ENCODE measurements at places on chromosomes 1 and 21.

- DNase-seq: no peak
Observed at GRCh38 chr1:60890664-60891063, 191.7 kb upstream of the NFIA start.

GRCh38 chr1:4854367-4854766, 200.0 kb downstream of the AJAP1 start:
- no peak for DNase-seq

DNA sequence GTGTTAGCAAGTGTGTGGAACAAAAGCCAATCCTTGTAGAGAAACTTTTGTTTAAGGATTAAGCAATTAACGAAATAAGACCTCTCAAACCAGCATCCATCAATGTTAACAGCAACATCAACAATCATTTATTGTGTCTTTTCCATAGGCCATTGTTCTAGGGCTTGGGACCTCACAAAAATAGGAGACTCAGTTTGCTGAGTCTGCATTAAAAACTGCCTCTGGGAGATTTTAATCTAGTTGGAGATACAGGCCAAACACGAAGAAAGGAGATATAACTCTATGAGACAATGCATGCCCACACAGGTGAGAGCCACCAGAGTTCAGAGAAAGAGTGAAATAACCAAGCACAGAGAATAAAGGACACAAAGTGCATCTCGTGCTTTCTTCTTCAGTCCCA, 14.4 kb upstream of the SELP start:
- DNase-seq: no peak

- DNase-seq: peak; percentile 35
Observed at GRCh38 chr21:44800103-44800502, 1.5 kb downstream of the UBE2G2 start.

- DNase-seq: no peak
Observed at GRCh38 chr1:21956720-21957552, 19.8 kb upstream of the HSPG2 start.

GRCh38 chr21:14842601-14843000, 222.2 kb downstream of the NRIP1 start:
- no peak for DNase-seq

DNA sequence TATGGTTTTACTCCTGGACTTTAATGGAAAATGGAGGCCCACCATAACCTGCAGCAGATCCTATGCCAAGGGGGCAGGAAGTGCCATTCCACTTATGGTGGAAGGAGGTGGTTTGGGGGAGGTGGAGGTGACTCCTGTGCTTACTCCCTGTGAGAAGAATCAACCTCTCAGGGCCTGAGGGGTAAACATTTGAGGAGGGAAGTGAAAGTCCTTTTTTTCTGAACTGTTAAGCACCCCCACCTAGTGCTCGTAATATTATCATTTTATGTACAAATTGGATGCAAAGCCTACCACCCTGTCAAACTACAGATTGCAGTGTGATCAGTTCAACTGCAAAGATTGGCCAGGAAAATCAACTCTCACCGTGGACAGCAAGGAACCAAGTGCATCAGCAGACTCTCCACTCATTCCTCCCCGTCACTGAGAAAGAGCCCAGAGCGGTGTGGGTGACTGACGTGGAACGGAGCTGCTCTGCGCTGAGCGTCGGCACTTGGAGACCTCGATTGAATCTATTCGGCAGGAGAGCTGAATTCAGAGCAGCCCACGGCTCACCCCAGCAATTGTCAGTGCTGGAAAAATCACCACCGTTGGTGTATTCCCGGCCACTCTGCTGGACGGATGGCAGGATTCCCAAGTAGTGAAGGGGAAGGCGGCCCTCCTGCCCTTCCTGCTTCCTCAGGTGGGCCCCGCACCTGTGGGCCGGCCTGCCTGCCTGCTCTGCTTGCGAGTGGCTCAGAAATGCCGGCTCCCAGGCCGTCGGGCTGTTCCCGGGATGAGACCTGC, 46.8 kb upstream of the COX20 start:
- no peak for DNase-seq

GRCh38 chr1:214002060-214002459, 14.3 kb downstream of the PROX1 start:
- no peak for DNase-seq

GRCh38 chr1:89276690-89277089, 4.0 kb upstream of the GBP5 start:
- DNase-seq: no peak

DNA sequence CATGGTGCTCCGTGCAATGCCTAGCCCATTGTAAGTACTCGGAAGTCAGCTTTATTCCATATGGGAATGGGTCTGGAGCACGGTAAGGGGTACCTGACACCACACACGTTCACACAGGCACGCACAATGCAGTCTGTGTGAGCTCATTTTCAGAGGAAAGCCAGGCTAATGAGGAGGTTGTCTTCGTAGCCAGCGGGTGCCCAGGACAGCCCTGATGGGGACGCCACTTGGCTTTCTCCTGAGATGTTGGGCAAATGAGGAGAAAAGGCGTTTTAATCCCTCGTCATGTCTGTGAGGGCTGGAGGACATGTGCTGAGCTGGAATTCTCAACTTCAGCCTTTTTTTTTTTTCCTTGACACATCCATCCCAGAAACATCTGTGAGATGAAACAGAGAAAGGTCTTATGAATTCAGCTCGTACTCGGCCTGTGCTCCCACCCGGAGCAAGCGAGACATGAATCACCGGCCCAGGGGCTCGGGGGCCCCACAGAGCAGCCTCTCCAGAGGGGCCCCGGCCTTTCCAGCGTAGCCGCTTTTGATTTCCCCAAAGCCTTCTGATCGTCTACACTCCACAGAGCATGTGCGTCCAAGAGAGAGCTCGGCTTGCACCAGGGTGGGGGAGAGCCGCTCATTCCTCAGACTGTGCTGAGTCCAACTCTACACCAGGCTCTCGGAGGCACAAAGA, 125.1 kb downstream of the EPHB2 start:
- no peak for DNase-seq

- DNase-seq: no peak
Observed at GRCh38 chr1:209105701-209106100, 477.8 kb upstream of the CAMK1G start.

- DNase-seq: no peak
Observed at GRCh38 chr1:40274331-40274730, 16.3 kb downstream of the ZMPSTE24 start.

GRCh38 chr1:53639996-53640700, 98.8 kb downstream of the GLIS1 start:
- DNase-seq: no peak

GRCh38 chr1:39852876-39853275, 30.4 kb downstream of the TRIT1 start:
- no peak for DNase-seq

DNA sequence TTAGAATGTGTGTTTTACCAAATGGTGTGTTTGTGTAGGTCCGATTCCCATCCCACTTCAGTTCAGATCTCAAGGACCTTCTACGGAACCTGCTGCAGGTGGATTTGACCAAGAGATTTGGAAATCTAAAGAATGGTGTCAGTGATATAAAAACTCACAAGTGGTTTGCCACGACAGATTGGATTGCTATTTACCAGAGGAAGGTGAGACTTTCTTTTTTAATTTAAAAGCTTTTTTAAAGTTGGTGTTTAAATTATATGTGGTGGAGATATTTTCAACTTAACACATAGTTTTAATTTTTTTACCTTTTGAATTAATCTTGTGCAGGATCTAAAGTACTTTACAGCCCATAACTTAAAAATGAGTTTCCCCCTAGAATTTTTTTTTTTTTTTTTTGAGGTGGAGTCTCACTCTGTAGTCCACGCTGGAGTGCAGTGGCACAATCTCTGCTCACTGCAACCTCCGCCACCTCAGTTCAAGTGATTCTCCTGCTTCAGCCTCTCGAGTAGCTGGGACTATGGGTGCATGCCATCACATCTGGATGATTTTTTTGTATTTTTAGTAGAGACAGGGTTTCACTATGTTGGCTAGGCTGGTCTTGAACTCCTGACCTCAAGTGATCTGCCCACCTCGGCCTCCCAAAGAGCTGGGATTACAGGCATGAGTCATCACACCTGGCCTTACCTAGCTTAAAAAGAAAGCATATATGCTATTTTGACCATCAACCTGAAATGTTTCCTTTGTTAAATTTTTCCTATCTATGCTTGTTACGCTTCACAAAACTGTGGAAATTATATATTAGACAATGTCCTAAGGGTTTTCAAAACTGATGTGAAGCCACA, 70.3 kb downstream of the PRKACB start:
- no peak for DNase-seq

DNA sequence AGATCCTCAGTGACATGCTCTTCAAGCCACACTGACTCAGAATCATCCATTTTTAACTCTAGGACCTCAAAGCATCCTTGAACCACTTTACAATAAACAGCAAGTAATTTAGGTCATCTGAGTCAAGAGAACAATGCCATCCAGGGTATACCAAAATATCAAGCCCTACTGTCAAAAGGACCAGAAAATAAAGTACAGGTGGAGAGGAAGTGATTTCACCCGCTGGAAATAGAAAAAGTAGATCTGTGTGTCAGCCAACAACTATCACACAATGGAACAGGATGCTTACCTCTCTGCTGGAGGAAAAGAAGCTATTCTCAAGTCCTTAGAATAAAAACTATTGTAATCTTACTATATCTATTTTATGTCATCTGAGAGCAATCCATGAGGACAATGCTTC, 37.0 kb downstream of the RERE start:
- DNase-seq: no peak

- DNase-seq: no peak
Observed at GRCh38 chr21:42406201-42406621, 2.5 kb downstream of the UBASH3A start.

DNA sequence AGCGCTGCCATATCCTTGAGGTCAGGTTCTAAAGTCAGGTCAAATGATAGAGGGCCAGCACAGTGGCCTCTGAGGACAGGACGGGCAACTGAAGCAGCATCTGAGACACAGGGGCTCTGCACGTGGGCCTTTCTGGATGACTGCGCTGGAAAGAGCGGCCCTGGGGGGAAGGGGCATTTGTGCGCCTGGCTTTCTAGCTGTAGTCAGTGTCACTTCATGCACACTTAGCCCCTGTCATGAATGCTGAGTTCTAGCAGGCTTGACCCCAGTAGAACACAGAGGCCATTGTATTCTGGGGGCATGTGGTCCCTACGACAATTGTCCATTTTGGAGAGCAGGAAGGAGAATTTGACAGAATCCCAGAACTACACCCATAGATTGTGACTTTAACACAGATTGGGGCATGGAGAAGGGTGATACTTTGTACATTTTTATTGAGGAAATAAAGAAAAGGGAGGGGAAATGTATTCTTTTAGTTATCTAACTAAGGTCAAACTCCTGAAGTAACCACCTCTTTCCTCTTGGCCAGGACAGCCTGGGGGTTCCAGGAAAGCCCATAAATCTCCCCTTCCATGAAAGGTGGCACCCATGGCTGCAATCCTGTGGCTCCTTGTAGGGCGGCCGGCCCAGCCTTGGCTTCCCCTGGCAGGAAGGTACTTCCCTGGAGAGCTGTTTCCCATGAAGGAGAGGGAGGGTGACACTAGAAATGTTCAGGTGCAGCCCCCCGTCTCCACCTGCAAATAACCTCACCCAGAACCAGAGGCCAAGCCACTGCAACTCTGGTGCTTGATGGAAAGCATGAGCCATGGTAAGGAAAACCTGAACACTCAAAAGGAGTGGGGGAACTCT, 34.4 kb downstream of the NTPCR start:
- DNase-seq: no peak

GRCh38 chr1:31878058-31878457, 60.1 kb downstream of the PTP4A2 start:
- DNase-seq: no peak

- DNase-seq: no peak
Observed at GRCh38 chr1:192635041-192635440, 906 bp upstream of the RGS13 start.

DNA sequence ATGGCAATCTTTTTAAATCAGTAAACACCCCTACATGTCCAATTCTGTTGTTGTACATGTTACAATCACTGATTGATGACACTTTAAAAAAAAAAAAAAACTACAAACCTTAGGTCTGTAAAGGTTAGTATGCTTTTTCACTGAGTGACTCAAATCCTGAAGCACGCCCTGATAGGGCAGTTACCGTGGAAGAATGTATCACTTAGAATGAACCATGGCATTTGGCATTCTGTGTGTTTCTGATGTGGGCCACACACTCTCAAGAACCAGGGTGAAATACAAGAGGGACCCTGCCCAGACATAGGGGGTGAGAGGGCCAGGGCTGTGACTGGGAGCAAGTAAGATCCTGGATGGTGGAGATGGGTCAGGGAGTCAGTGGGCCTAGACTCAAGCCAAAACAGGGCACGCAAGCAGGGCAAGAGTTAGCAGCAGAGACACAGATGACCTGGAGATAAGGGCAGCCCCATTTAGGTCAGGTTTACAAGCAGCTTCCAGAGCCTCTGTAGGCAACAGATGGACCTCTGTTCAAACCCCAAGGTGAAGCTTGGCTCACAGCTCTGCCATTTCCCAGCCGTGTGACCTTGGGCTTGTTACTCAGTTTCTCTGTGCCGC, 47.6 kb upstream of the DMRTB1 start:
- DNase-seq: no peak

DNA sequence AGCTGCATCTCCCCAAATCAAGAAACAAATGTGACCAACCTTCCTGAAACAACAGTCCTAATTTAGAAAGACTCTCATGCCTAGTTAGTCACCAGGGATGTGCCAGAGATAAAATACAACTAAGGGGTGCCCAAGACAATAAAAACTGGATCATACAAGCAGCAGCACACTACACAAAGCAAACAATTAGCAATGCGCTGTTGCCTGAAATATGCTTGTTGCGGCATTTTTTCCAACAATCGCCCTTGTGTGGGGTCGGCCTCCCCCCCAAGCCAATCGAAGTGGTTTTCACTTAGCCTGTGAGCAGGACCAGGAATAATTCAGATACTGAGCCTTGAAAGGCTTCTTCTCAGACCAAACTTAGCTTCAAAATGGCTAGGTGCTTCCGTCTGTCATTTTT, 1.4 kb upstream of the STMN1 start:
- no peak for DNase-seq

- DNase-seq: peak; percentile 44
Observed at GRCh38 chr1:225653463-225654276, 747 bp upstream of the ENAH start.

DNA sequence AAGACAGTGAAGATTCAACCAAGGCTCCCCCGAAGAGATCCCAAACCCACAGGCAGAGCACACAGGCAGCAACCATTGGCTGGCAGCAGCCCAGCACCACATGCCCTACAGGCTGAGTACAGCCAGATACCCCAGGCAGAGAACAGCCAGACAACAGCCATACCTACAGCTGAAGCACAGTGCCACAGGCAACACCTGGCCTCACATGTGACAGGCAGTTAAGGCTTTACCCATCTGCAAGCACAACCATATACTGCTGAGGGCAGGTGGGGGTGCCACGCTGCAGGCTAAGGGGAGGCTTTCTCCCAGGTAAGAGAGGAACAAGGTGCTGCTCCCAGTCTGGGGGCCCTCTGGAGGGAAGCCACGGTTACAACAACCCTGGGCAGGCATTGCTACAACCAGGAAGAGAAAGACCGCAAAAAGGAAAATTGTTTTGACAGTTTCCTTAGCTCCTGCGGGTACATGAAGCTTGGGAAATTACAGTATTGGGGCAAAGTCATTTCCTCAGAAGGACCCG, 12.3 kb downstream of the CHIT1 start:
- peak; percentile 17 for DNase-seq

DNA sequence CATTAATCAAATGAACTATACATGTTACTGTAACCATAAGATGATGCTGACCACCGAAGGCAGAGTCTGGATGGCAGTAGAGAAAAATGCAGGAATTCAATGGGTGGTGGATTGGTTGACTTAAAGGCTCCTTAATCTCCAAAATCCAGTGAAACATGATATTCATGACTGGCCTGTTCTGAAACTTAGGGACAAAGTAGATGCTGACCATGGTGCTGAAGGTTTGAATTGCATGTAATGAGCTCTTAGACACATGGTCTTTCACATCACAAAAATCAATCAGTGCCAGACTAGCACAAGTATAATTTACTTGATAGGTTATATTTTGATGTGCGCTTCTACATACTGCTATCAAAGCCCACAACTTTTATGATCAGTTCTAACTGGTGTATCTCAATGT, 30.9 kb upstream of the NTMT2 start:
- DNase-seq: no peak
